AG09319 (cell line): ENCODE measurements at places on chromosomes 2 and 18.
A peak's percentile ranks its signal among the peaks of the same experiment; 100 is the strongest.

DNA sequence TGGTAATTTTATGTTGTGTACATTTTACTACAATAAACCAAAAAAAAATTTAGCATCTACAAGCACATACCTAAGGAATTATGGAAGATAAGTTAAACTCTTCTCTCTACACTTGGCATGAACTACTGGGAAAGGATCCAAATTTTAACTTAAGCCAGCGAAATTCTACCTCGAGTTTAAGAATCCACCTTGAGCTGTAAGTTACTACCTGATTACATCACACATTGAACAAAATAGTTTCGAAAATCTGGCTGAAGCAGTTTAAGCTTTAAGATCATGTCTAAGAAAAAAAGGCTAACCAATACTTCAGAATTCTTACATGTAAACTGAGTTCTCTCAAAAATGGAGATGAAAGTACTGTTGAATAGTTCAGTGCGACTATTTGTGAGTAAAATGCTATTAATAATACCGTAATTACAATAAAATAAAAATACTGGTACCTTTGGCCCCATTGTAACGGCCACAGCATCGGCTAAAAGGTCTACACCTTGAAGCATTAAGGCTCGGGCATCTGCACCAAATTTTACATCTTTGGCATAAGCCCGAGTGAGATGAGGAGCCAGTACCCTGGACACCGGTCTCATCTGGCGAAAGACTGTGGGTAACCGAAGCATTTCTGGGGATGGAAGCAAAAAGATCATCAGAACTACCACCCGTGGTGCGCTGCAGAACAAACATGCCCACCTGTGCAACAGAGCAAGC lies 1.3 kb downstream of the HSPD1 start:
- DNase-seq = no peak

DNA sequence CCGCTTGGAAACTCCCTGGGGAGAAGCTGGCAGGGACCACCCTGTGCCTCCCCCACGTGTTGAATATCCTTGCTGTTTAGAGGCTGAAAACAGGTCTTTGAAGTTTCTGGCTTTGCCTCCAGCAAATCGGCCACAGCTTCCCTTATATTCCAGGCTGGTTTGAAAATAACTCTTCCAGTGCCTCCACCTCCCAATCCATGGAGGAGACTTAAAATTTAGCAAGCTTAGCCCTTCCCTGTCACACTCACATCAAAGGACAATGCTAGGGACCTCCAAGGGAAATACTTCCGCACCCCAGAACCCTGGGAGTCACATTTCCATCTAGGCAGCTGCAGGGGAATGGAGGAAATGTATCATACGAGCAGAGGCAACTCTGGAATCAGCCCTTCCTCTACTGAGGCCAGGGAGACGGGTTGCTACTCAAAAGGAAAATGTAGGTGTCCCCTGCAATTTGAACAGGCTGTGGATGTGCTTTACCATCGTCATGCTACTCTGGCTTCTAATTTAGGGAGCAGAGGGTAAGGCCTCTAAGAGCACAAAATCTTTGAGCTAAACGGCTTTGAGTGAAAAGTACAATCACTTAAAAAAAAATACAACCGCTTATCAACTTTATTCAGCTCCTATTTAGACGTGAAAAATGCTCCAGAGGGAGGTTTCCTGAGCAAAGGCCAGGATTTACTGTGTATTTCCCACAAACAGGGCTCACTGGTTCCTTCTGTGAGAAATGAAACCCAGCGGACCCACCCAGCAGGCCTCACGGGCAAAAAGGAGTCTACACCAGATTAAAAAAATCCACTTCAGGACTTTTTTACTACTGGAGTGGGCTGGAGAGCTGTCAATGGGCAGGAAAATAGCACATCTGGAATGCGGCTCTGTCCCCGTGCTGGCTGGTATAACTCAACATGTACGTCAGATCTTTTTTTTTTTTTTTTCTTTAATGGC lies 49.4 kb upstream of the PKDCC start:
- DNase-seq = no peak

DNA sequence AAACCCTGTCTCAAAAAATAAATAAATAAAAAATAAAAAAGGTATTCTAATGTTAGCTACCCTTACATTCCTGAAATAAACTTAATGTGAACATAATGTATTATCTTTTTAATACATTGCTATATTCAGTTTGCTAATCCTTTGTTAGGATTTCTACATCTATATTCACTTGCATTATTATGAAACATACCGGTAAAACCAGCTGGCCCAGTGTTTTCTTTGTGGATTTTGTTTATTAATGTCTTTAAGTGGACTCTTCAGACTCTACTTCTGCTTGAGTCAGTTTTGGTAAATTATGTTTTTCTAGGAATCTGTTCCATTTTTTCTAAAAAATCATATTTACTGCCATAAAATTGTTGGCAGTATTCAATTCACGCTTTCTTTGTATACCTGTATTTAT lies 34.5 kb downstream of the PTPN2 start:
- DNase-seq = no peak

DNA sequence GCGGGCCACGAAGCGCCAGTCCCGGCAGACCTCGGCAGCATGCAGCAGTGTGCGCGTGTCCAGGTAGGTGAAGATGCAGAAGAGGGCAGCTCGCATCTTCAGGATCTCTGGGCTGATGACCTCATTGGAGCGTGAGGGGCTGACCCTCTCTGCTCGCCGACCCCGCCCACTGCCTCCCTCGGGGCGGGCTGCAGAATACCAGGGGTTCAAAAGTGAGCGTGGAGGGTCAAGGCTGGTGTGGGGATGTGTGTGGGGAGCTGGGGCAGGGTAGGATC lies 20.0 kb downstream of the FBXO41 start:
- DNase-seq = no peak

GRCh38 chr2:149787206-149787605 lies 199.6 kb upstream of the MMADHC start:
- no peak for DNase-seq

DNA sequence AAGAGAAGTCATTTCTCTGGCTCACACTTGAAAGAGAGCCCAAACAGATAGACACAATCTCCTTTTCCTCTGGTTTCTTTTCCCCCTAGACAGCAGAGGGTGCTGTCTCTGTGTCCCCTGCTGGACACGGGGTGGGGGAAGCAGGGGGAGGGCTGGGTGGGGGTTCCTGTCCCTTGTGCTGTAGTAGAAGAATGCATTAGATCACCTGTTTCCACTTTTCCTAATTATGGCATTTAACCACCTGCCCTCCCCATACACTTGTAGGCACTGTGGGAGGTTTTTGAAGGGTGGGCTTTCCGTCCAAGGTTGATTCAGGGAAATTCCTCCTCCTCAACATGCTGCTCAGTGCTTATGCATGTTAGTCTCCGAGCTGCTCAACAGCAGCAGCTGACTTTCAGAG lies 206.2 kb upstream of the EPAS1 start:
- DNase-seq = no peak

DNA sequence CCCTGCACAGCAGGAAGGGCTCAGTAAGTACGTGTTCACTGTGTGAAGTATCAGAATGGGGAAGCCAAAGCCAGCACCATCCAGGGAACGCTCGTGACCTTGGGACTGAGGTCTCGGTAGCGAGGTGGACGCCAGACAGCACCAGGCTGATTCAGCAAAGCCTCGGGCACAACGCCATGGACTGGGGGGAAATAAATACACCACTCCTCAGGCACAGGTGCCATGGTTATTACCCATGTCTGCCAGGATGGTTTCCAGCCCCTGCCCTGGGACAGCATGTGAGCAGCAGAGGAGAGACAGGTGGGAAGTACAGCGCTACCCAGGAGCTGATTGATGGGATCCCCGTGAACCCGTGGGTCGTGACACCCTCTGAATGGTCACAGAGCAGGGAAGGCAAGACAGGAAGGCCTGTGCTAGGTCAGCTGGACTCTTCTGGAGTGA lies 53.0 kb downstream of the REEP1 start:
- DNase-seq = no peak

DNA sequence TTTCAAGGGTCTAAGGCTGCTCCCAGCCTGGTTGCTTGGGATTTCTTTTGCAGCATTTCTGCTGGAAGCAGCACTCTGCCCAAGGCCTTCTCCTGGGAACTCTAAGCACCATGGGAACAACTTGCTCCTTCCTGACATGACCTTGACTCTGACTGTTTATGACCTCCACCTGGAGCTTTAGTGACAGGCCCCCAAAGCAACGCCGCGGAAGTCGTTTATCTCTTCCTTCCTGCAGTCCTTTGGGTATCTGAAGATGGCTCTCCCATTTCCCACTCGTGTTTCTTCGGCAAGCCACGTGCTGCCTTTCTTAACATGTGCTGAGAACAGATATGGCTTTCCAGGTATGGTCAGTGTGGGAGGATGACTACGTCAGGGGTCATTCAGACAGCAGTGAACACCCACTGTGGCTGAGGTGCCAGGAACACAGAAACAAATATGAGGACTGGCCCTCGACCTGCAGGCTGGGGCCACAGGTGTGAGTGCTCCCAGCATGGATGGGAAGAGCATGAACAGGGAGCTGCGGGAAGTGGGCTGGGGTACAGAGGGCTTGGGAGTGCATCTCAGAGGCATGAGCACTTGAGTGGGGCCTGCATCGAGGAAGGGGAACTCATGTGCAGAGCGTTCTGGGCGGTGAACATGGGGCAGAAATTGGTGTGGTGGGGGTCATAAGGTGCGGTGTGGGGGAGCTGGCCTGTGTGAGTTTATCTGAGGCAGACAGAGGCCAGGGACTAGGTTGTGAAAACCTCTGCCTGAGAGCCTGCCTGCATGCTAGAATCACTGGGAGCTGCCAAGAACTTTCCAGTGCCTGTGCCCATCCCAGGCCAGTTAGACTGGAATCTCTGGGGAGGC lies 140.5 kb downstream of the TSN start:
- no peak for DNase-seq

- DNase-seq = no peak
Observed at GRCh38 chr2:86226636-86227520, 27.6 kb downstream of the MRPL35 start.

DNA sequence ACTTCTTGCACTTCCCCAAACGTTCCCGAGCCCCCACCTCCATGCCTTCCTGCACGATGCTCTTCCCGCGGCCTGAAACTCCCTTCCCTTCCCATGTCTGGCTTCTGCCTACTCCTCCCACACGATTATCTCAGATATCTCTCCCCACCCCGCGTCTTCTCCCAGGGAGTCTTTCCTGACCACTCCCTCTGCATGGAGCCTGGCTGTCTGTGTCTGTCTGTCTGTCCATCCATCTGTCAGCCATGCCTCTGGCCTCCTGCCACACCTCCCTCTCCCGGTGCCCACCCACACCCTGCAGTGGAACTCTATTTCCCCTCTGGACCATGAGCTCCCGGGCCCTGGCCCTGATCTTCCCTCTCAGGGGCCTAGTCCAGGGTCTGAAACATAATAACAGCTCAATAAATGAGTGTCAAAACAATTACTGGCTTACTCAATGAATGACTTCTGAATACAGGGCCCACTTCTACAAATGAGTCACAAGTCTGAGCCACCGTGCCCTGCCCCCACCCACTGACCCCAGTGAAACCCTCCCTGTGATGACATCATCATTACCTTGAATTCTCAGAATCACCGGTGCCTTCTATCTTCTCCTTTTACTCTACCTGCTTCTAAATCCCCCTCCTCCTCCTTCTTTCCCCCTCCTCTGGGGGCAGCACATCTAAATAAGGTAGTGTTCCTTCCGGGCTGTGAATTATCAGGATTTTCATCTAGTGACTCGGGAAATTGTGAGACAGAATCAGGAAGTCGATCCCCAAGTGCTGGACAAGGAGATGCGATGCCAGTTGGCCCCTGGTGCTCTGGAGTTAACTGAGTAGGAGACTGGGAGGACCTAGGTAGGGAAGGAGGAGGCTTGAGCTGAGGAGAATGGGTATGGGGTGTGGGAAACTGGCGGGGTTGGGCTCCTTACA lies 46.1 kb upstream of the PLB1 start:
- no peak for DNase-seq

GRCh38 chr2:181998891-181999654 lies 13.4 kb downstream of the PPP1R1C start:
- DNase-seq = peak; percentile 56

DNA sequence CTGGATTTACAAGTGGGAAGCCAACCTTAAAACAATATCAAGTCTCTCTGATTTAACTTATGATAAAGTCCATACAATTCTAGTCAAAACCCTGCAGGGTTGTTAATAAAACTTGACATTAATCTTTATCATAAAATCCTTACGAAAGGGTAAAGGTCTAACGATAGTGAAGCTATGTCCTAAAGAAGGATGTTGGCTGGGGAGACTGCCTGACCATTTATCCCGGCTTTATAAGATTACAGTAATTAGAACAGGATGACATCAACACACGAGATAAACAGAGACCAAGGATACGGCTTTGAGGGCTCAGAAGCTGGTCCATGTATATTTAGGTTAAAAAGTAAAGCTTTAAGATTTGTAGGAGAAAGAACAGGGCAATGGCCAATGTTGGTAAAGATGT lies 189.0 kb upstream of the COPS8 start:
- DNase-seq = no peak

GRCh38 chr2:12855508-12855907 lies 138.8 kb downstream of the TRIB2 start:
- no peak for DNase-seq

- DNase-seq = no peak
Observed at GRCh38 chr2:10221443-10221842, 81.3 kb upstream of the HPCAL1 start.

- no peak for DNase-seq
Observed at GRCh38 chr2:12844511-12844910, 127.8 kb downstream of the TRIB2 start.

DNA sequence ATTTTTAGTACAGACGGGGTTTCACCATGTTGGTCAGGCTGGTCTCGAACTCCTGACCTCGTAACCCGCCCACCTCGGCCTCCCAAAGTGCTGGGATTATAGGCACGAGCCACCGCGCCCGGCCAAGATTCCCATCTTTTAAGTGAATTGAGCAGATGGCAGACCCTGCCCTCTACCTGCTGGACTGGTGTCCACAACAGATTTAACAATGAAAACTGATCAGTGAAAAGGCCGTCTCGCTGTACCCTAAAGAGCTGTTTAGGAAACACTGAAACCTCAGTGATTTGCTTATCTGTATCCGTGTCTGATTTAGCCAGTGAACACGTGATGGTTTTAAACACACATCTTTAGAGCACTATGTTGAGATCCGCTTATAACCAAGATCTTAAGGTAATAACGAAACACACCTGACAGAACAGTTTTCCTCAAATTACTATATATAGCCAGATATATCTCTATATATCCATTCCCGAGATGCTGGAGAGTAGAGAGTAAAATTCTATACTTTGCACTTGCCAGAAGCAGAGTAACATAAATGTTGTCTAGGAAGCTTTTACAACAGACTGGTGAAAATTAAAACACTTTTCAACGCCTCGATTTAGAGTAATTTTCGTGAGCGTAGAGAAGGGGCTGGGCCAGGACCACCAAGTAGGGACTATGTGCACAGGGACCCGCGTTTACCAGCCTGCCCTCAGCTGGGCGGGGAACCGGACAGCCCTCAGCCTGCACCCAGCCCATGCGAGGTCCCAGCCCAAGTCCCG lies 594 bp downstream of the FAM161A start:
- no peak for DNase-seq

GRCh38 chr2:203824603-203825002 lies 43.0 kb upstream of the CTLA4 start:
- no peak for DNase-seq

- no peak for DNase-seq
Observed at GRCh38 chr2:169561364-169561763, 12.3 kb downstream of the FASTKD1 start.

GRCh38 chr2:237601453-237602116 lies 11.1 kb upstream of the RAB17 start:
- no peak for DNase-seq

GRCh38 chr18:79578396-79579260 lies 101.0 kb upstream of the CTDP1 start:
- DNase-seq = no peak

- DNase-seq = no peak
Observed at GRCh38 chr2:30583204-30583749, 136.2 kb downstream of the LCLAT1 start.

- DNase-seq = no peak
Observed at GRCh38 chr2:199443589-199444130, 14.1 kb downstream of the SATB2 start.

- DNase-seq = no peak
Observed at GRCh38 chr2:241014224-241014623, 15.8 kb downstream of the SNED1 start.
